ENCODE measurements at places on chromosomes 12 and 14.

- no peak for DNase-seq
Observed at GRCh38 chr12:31745242-31745641, 16.4 kb upstream of the AMN1 start.

DNA sequence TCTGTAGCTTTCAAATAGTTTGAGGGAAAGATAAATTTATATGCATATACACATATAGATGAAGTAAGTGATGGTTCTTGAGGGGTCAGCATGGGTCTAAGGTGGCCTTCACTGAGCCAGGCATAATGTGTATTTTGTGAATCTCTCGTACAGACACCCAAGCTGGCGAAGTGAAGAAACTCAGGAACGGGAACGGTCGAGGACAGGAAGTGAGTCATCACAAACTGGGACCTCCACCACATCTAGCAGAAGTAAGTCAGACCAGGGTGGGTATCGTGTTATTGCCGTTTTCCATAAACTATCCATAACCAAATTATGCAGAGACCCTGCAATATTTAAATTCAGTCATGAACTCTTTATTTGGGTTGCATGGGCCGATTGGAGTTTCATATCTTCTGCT lies 15.4 kb upstream of the TNS2 start:
- DNase-seq, result no peak

DNA sequence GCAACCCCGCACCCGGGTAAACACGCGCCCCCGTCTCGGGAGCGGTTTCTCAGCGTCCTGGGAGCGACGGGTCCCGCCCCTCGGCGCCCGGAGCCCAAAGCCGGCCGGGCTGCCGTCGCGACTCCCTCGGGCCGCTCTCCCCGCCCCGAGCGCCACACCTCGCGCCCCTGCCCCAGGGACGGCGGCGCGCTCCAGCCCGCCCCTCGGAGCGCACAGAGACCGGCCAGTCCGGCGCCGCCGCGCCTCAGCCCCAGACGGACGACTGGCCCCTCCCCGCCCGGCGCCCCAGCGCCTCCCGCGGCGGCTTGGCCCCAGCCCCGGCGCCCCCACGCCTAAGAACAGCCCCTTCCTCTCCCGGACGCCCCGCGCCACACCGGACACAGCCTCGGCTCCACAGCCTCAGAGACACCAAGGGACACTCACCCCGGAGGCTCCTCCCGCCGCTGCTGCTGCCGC lies 411 bp downstream of the BTBD7 start:
- peak; percentile 50 for DNase-seq

DNA sequence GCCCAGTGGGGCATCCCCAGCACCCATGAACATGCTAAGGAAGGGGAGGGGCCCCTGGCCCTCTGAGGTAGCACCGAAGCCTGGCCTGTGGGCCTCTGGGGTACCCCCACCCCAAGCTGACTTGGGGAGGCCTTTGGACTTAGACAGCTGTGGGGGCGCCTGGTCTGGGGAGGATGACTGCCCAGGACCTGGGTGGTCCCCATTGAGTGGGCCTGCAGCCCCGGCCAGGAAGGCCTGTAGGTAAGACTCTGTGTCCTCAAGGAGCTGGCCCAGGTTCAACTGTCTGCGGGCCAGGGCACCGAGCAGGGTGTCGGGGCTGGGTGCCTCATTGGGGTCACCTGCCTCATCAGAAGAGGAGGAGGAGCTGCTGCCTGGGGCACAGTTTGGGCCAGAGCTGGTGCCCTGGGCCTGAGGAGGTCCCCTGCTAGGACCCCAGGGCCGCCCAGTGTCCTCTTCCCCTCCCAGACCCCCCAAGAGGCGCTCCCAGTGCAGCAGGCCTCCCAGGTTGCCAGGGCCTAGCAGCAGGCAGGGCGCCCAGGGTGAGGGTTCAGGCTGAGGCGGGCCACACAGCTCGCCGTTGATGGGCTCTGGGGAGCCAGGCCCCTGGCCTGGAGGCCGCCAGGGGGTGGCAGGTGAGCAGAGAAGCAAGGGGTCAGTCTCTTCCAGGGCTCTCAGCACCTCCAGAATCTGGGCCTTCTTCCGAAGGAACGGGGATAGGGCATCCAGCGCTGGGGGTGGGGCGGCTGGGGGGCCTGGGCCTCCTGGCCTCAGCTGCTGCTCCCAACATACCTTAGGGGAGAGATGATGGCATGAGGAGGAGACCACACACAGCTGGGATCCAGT lies 31.4 kb downstream of the NCKAP5L start:
- no peak for DNase-seq

GRCh38 chr14:38758661-38759060 lies 344.4 kb downstream of the SEC23A start:
- no peak for DNase-seq

GRCh38 chr12:97924122-97924521 lies 461.5 kb downstream of the RMST start:
- DNase-seq, result no peak

- DNase-seq, result no peak
Observed at GRCh38 chr14:101834397-101834796, 72.9 kb downstream of the PPP2R5C start.

- DNase-seq, result no peak
Observed at GRCh38 chr14:68509188-68509983, 283.5 kb downstream of the ZFP36L1 start.

- no peak for DNase-seq
Observed at GRCh38 chr14:88386256-88386794, 868 bp downstream of the SPATA7 start.

- no peak for DNase-seq
Observed at GRCh38 chr12:51937926-51938325, 13.6 kb upstream of the ACVR1B start.

- no peak for DNase-seq
Observed at GRCh38 chr12:67747869-67748742, 99.6 kb downstream of the DYRK2 start.

- DNase-seq, result no peak
Observed at GRCh38 chr12:71397433-71397954, 42.1 kb upstream of the LGR5 start.

DNA sequence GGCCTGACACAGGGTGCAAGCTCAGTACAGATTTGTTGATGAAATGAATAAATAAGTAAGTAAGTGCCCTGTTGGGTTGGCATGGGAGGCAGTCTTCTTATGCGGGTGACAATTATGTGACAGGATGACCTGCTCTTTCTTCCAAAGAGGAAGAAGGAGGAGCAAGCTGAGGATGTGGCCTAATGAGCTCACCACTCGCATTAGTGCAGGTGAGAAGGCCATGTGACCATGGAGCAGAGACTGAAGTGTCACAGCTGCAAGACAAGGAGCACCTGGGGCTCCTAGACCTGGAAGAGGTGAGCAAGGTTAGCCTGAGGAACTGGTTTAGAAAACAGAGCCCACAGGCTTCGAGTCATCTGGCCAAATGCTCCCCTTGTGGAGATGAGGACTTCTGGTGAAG lies 34.9 kb downstream of the LRTM2 start:
- DNase-seq, result no peak

DNA sequence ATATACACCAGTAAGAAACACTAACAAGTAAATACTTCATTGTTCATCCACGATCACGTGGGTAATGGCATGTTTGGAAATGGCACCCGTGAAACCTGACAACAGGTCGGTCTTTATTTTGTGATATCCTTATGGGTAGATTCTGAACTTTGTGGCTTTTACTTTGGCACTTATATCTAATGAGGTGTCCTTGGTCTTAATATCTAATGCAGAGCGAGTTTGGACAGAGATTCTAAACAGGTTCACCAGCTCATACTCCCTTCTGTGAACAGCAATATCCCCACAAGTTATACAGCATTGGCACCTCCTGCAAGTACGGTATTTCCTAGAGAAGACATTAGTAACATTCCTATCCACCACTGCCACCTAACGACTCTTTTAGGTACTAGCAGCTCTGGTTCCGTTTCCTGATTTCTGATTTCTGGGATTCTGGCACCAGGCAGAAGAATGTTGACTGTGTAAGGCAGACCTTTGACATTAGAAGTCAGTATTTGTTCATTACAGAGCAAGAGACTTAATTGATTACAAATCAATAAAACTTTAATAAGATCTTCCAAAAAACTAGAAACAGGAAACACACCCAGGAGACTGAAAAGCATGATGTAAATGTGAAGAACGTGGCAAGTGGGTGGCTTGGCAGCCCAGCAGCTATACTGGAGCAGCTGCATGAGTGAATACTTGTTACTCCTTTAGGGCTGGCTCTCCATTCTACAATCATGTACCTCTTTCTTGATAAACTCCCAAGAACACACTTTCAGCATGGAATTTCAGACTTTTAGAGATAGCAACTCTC lies 2.5 kb downstream of the ANG start:
- DNase-seq, result peak; percentile 39

DNA sequence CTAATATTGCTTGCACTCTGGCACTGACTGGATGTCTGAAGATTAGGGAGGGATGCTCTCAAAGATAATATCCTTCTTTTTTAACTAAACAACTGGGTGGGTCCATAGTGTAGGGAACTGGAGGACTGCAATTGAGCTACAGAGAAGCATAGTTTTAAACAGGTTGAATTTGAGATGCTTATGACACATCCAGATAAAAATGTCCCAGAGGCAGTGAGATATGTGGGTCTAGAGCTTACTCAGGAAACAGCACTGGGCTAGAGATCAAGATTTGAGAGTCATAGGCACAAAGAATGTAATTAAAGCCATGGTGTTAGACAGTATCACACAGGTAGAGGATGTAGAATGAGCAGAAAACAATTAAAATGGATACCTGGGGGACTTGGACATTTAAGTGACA lies 198.4 kb downstream of the NELL2 start:
- DNase-seq, result no peak

DNA sequence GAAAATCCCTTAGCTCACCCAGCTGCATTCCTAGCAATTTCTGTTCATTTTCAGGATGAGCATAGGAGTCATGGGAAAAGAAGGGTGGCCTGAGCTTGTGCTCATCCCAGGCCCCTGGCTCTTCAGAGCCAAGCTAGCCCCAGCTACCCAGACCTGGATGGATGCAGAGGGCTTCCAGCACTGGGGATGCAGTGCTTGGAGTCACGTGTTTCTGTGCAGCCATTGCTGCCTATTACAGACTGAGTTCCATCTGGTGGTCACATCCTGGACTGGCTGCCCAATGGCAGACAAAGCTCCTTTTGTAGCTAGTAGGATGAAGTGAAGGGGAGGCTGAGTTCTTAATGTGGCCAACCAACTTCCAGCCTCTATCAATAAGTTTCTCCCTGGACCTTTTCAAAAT lies 54.2 kb upstream of the JDP2 start:
- no peak for DNase-seq

- no peak for DNase-seq
Observed at GRCh38 chr12:131865180-131865875, 29.1 kb upstream of the ULK1 start.

- no peak for DNase-seq
Observed at GRCh38 chr12:74896186-74896585, 313.5 kb downstream of the KCNC2 start.

- no peak for DNase-seq
Observed at GRCh38 chr14:106530031-106530422, 1003.6 kb downstream of the TMEM121 start.

DNA sequence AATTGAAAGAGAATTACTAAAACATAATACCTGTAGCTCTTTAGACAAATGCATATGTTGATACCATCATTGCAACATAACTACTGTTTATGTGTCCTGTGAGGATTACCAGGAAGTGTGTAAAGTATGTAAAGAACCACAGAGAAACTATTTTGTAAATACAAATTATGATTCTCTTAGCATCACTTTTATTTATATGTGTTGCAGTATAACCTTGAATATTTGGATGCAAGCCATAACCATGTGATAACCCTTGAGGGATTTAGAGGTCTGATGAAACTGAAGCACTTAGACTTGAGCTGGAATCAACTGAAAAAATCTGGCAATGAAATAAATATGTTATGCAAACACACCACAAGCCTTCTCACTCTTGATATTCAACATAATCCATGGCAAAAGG lies 77.5 kb downstream of the LRRC9 start:
- no peak for DNase-seq

DNA sequence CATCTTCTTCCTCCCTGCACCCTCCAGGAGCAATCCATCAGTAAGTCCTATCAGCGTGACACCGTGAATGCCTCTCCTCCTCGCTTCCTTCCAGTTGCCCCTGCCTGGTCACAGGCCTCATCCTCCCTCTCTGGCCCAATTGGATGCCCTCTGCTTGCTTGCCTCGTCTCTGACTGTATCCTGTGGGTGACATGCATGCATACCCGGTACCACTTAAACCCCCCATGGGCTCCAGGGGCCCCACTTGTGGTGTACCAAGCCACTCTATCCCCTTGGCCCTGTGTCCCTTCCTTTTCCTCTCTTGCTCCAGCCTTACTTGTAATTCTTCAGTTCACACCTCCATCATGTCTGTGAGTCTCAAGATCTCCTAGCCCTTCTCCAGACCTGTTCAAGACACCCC lies 106.0 kb upstream of the RTL1 start:
- DNase-seq, result no peak

- no peak for DNase-seq
Observed at GRCh38 chr14:104140213-104140462, 1.8 kb downstream of the KIF26A start.

DNA sequence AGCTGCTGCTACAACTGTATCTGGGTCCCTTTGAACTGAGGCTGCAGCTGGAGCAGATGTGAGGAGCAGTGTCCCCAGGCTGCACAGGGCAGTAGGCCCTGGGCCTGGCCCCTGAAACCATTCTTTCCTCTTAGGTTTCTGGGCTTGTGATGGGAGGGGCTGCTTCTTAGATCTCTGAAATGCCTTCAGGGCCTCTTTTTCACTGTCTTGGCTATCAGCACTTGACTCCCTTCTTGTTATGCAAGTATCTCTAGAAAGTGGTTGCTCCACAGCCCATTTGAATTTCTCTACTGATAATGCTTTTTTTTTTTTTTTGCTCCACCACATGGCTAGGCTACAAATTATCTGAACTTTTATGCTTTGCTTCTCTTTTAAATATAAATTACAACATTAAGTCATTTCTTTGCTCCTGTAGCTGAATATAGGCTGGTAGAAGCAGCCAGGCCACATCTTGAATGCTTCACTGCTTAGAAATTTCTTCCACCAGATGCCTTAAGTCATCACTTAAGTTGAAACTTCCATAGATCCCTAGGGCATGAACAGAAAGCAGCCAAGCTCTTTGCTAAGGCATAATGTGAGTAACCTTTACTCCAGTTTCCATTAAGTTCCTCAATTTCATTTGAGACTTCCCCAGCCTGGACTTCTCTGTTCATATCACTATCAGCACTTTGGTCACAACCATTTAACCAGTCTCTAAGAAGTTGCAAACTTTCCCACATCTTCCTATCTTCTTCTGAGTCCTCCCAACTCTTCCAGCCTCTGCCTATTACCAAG lies 41.1 kb downstream of the ACSM4 start:
- no peak for DNase-seq

GRCh38 chr12:109553906-109554500 lies 19.3 kb downstream of the MMAB start:
- no peak for DNase-seq

GRCh38 chr14:69614592-69614991 lies 3.2 kb downstream of the SUSD6 start:
- peak; percentile 79 for DNase-seq
